Naive thymus-derived CD8-positive, alpha-beta T cell (primary cell): ENCODE measurements at places on chromosomes 3 and 15. TPM values are rescaled to one million over a fixed set of nuclear protein-coding genes. Genes with fewer than 3 reads are reported as not detected.

- no peak for DNase-seq
- H3K4me1 ChIP-seq: peaks cover 7% of the 10 kb centered on the region
- H3K27me3 ChIP-seq: no peaks in the 10 kb centered on the region
Measured at GRCh38 chr15:66489179-66489791, 8.3 kb downstream of the SNAPC5 start.

TP63 gene
- not detected for total RNA-seq

RGMA gene
- not detected for total RNA-seq

DNA sequence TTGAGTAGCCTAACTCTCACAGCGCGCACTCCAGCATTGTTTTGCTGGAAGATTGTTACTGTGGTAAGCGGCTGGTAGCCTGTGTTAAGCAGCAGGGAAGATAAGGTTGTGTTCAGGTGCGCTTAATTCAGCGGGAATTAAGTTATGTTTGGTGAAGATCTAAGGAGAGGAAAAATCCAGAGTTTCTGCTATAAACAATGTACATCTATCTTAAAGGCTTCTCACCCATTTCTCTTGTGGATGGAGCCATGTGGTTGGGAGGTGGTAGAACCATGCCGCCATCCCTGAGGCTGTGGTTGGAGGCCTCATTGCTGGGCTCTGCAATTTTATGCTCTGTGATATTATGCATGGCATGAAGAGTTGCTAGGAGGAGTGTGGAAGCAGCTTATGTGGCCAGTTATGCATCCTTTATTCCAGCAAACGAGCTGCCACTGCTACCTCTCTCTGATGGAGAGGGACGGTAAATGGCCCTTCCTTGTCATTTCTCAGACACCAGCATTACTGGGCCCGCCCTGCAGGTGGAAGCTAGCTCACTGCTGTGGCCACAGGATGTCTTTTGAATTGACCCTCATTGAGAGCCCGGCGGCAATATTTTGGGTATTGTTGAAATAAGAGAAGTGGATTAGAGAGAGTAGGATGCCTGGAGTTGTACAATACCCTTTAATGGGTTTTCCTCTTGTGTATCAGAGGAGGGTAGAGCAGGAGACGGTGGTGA, 1.3 kb downstream of the MINAR1 start:
- H3K36me3 ChIP-seq: peaks cover under 1% of the 10 kb centered on the region
- H3K4me3 ChIP-seq: no peak overlapping the region
- peaks cover 38% of the 10 kb centered on the region for H3K27me3 ChIP-seq
- H3K4me1 ChIP-seq: peaks cover 12% of the 10 kb centered on the region
- H3K27ac ChIP-seq: no peak overlapping the region
